CMK (cell line): ENCODE measurements at places on chromosomes 11 and 22.

GRCh38 chr22:17781319-17782031 is 7.2 kb upstream of the BID start:
- no peak for DNase-seq

- no peak for DNase-seq
Measured at GRCh38 chr11:118067006-118067405, 9.9 kb upstream of the TMPRSS4 start.

DNA sequence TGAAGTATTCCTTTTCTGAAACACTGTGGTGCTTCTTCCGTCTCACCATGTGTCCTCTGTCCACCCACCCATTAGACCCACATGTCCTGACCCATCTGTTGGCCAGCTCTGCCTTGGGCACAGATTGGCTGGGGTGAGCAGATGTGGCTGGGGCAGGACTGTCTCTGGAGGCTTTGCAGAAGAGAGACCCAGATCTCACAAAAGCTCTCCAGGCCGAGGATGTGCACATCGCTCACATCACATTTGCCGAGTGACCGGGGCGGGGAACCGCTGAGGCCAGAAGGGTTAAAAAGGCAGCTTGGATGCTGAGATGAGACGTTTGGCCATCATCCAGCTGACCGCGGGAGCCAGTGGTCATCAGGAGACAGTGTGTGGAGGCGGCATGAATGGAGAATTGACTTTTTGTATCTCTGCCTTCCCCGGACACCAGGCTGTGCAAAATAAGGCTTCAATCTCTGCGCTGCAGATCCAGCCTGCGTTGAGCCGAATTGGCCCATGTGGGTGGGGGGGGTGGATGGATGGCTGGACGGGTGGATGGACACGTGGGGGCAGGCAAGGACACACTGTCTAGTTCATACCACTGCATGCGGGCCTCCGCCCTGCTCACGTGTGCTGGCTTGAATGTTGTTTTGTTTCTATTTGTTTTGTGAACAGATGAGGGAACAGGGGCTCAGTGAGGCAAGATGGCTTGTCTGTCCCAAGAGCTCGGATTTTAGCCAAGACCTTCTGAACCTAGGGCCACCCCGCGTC is 6.1 kb downstream of the IFITM10 start:
- no peak for DNase-seq

DNA sequence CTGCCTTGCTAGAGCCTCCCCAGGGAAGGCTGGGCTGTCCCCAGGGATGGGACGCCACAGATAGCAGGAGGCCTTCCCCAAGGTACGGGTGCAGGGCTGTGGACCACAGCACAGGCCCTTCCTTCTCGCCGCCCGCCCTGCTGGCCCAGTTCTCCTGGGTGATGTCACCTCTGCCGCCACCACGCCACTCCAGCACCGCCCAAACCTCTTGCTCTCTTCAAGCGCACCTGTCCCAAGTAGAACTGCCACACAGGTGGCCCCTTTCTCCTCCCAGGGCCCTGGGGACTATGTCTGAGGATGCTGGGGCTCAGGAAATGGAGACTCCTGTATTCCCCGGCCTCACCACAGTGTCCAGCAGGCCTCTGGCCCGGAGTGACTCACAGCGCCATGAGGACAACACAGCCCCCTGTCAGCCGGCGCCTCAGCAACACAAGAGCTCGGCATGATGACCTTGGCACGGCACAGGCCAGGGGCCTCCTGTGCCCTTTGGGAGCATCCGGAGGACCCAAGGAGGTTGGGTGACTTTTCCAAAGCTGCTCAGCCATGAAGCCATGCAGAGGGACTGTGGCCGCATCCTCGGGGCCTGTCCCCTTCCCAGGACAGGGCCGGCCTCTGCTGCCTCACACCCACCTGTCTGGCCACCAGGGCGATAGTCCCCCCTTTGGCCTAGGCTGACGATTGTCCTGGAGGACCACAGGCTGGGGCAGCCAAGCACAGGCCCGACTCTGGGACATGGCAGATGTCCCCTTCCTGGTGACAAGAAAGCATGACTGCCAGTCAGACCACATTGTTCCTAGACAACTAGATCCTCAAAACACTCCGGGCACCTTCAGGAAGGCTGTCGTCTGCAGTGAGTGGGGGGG is 1023.5 kb downstream of the BRD1 start:
- no peak for DNase-seq

GRCh38 chr22:27370269-27370668 is 431.3 kb downstream of the MN1 start:
- DNase-seq: peak; percentile 78

GRCh38 chr22:29126670-29127395 is 54.0 kb downstream of the KREMEN1 start:
- DNase-seq: no peak

GRCh38 chr11:113552271-113552670 is 77.1 kb upstream of the DRD2 start:
- no peak for DNase-seq

DNA sequence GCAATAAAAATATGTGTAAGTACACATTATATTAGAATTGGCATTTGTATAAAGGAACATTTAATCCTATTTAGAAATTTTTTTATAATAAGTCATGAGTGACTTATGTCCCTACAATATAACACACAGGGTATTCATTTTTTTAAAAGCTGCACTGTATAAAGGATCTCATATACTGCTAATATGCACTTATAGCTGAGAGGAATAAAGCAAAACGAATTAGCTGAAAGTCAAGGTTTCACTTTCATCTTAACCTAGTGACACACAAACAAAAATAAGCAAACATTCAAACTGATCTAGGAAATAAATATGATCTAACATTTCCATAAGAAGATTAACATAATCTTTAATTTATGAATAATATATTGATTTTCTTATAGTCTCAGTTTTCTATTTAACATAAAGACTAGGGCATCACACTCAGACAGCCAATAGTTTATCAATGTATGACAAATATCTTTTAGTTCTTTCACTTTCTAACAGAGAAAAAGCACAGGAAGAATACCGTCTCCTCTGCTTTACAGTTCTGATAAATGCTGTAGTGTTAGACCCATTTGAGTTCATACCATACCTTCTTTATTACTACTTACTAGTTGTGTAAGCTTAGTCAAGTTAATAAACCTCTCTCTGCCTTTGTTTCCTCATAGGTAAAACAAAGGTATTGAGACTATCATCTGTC is 42.9 kb downstream of the DCDC1 start:
- DNase-seq: no peak

GRCh38 chr11:111906680-111907079 is 4.9 kb downstream of the CRYAB start:
- no peak for DNase-seq

DNA sequence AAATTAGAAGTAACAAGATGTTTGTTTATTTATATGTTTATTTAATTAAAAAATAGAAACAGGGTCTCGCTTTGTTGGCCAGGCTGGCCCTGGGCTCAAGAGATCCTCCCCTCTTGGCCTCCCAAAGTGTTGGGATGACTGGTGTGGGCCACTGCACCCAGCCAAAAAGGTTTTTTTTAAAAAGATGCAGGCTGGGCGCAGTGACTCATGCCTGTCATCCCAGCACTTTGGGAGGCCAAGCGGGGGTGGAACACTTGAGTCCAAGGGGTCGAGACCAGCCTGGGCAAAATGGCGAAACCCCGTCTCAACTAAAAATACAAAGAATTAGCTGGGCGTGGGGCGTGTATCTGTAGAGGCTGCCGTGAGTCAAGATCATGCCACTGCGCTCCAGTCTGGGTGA is 13.4 kb downstream of the DRD4 start:
- no peak for DNase-seq

DNA sequence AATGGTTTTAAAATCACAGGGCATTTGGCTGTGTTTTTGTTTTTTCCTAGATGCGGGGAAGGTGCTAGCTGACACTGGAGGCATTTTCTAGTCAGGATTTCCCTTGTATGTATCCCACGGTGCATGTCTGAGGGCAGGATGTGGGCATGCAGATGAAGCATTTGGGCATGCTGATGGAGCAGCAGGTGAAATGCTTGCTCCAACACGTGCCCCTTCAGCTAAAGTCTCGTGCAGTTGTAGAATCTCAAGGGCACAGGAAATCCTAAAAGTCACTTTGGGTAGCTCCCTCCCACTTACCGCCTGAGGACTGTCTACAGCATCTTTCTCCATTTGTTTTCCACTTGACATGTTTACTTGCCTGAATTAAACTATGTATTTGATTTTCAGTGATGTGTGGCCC is 429.4 kb upstream of the B3GAT1 start:
- DNase-seq: no peak

- DNase-seq: no peak
Measured at GRCh38 chr22:43180670-43181069, 6.3 kb downstream of the TTLL12 start.

DNA sequence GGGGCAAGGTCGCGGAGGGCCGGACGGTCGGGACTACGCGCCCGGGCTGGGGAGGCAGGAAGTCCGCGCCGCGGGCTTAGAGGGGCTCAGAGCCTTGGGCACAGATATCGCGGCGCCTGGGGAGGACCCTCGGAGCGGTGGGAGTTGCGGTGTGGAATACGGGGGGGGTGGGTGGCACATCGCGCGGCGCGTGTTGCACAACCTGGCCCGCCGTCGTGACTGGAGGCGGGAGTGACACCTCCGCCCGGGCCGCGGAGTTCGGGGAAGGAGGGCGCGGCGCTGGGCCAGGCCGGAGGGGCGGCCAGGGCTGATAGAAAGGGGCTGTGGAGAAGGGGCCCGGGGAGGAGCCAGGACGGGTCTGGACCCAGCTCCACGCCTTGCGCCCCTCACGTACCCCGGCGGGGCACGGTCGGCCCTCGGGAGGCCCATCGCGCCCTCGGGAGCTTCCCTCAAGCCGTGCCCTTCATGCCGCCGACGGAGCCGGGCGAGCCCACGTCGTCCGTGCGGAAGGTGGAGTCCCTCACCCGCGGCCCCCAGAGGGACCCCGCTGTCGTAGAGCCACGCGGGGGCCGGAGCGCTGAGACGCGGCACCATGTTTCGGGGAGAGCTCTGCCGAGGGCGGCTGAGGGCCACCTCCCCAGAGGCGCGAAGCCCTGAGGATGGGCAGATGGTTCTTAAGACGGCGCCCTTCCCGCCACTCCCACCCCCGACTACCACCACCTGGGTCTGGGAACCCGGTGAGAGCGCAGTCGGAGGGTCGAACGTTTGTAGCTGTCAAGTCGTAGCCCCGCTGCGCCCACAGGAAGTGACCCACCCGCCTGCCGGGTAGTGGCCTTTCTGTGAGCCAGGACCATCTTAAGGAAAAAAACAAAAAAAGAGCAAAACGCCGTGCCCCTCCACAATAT is 729 bp downstream of the IL17RA start:
- DNase-seq: no peak

DNA sequence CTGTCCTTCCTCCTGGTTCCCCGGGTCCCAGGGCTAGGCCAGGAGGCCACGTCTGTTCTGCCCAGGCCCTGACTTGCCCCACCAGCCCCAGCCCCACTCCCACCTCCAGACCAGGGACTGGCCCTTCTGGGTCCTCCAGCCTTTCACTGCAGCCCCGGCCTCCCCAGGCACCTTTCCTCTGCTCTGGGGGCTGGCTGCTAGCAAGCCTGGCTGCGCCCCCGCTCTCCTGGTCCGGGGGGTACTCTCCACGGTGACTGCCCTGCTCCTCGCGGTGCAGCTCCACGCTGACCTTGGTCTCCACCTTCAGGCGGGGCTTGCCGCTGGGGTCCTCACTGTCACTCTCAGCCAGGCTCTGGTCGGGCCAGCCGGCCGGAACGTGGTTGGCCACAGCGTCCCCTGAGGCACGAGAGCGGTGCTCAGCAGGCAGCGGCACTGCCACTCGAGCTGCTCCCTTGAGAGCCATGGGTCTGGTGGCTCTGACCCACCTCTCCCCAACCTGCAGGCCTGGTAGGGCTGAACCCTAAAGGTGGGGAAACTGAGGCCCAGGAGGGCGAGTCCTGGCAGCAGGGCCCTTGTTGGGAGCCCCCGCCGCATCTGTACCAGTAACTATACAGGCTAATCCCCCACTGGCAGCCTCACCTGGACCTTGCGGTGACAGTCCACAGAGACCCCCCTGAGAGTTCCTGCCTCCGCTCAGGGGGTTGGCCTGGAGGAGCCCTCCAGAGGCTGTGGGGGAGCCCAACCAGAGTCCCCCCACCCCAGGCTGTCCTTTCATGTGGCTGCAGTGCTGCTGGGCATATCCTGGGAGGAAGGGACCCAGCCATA is 29.0 kb downstream of the TRMU start:
- no peak for DNase-seq

DNA sequence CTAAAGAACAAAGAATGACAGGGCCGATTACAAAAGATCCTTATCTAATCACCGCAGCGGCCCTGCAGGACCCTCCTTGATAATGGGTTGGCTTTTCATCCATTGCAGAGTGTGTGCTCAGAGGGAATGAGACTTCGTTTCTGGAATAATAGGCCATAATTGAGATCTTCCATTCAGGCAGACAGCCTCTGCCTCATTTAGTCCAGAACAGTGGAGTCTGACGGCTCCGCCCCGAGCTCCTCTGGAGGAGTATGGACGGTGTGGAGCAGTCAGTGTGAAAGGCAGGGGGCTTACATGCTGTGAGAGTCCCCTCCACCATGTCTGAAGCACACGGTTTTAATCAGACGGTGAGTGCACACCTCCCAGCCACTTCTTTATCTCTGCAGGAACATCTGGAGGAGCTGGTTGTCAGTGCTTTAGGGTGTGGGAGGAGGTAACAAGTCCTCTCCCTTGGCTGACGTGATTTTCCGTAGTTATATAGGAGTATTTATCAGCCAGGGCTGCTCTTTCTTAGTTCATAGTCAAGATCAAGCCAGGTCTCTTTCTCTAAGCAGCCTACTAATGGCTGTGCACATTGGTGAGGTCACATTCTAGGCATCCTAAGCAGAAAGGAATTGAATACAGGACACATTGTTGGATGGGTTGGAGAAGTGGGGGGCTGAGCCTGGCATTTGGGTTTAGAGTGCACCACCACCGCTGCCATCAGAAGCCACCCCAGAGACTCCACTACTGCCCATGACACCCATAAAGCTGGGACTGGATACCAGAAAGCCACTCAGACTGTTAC is 1477.9 kb downstream of the TBC1D22A start:
- no peak for DNase-seq

- no peak for DNase-seq
Measured at GRCh38 chr11:86978756-86979608, 23.8 kb upstream of the FZD4 start.

DNA sequence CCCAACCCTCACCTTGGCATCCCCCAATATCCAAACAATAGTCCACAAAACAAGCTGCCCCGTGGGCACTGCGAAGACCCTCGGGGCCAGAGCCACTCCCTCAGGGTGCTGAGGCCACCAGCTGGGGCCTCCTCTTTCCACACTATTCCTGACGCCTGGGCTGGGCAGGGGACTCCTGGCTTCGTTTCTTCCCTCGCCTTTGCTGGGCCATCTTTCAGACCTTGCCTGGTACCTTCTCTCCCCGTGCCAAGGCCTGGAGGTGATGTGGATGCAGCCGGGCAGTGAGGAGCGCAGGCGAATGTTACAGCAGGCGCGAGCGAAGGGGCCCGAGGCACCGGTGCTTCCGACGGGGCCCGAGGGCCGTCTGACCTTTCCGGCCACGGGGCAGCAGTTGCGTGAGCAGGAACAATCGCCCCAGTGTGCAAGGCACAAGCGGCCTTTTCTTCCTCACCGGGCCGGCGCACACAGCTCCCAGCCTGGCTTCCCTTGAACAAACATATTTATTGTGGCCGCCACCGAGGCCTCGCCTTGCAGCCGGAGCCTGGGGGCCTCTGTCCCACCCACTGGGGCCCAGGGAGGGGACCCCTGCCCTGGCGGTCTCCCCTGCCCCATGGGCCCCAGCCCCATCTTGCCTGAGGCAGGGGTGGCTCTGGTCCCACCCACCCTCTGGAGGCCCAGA is 32.6 kb upstream of the KCNQ1OT1 start:
- no peak for DNase-seq

GRCh38 chr11:90908074-90908473 is 685.2 kb upstream of the CHORDC1 start:
- DNase-seq: no peak

- DNase-seq: no peak
Measured at GRCh38 chr11:64637334-64638017, 46.5 kb downstream of the SLC22A12 start.

GRCh38 chr11:12249590-12250260 is 127.6 kb upstream of the PARVA start:
- DNase-seq: no peak
